ENCODE measurements at places on chromosomes 7 and 10. TPM values are rescaled to one million over a fixed set of nuclear protein-coding genes. Genes with fewer than 3 reads are reported as not detected.

GRCh38 chr7:36661135-36661840 is 63.0 kb downstream of the AOAH start:
- no peak for DNase-seq

DNA sequence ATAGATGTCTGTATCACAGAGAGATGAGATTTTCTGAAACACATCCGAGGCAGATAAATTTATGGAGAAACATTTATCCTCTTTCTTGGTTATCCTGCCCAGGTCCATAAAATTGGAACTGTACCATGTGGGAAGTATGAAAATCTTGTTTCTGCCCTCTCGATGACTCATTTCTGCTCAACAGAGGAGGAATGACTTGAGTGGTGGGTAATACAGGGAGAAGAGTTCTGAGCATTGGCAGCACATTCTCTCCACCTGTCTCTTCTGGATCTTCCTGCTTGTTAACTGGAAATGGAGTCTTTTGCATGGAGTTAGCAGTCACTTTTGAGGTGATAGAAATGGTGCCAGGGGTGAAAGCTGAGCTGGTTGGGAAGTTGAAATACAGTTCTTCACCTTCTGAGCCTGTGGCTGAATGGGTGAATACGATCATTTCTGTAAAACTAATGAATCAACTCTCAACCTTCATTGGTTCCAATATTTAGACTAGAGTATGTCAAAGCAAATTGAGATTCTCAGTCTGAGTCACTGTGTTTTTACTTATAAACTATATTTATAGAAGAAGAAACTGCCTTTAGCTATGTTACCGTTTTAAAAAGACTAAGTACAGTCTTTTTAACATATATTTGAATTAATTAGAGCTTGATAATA is 945.5 kb downstream of the SORCS3 start:
- DNase-seq, result no peak

GRCh38 chr10:70863470-70864160 is 24.8 kb downstream of the PCBD1 start:
- no peak for DNase-seq

NOC3L gene
- total RNA-seq, result 42.9 TPM

PLXNA4 gene
- 37.1 TPM for total RNA-seq

KIAA1549 gene
- total RNA-seq, result 1.6 TPM

LIPN gene
- total RNA-seq, result 1.4 TPM
